ENCODE measurements at places on chromosomes 6 and 20.
A peak's percentile ranks its signal among the peaks of the same experiment; 100 is the strongest.

- DNase-seq: no peak
Observed at GRCh38 chr6:159684013-159684304, 9.1 kb downstream of the SOD2 start.

DNA sequence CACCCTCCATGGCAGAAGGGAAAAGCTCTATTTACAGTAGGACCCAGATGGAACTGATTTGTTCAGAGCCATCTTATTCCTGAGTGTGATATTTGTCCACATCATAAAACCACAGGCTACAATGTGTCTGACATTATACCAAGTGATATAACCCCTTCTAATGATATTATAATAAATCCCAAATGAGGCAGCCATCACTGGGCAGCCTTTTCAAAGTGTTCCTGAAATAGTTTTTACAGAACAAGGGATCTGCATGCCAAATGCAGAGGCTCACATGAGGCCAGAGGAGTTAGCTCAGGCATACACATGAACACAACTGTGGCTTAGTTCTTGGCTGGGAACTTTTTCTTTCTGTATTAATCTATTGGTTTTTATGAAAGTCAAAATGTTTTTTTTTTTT, 207.7 kb downstream of the MAFB start:
- DNase-seq: no peak

- DNase-seq: no peak
Observed at GRCh38 chr6:25911351-25911750, 19.1 kb downstream of the SLC17A2 start.

DNA sequence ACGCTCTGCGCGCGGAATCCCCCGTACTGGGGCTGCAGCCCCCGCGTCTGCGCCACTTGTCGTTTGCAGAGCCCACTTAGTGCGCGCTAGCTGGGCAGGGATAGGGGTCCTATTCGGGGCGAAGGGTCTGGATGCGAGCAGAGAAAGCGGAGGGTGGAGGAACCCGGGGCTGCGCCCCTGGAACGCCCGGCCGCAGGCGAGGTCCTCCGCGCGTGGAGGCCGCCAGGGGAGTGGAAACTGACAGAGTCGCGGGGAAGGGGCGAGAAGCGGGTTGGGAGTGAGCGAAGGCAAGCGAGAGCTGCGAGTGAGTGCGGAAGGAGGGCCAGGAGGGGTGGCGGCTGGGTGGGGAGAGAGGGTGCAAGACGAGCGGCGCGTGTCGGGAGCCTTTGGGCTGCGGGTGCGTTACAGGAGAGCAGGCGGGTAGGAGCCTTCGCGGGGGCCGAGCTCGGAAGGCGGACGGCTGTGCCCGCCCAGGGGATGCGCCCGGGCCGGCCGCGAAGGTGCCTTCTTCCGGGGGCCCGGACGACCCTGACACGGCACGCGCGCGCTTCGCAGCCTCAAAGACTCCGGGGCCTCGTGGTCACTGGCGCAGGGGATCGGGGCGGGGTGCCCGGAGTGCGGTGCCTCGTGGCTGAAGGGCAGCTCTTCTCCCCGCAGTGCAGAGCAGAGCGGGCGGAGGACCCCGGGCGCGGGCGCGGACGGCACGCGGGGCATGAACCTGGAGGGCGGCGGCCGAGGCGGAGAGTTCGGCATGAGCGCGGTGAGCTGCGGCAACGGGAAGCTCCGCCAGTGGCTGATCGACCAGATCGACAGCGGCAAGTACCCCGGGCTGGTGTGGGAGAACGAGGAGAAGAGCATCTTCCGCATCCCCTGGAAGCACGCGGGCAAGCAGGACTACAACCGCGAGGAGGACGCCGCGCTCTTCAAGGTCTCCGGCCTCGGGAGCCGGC, 1.2 kb downstream of the IRF4 start:
- DNase-seq: no peak

- DNase-seq: no peak
Observed at GRCh38 chr6:37776566-37776965, 43.0 kb upstream of the ZFAND3 start.

GRCh38 chr20:36435592-36436541, 105.5 kb upstream of the MYL9 start:
- peak; percentile 57 for DNase-seq

DNA sequence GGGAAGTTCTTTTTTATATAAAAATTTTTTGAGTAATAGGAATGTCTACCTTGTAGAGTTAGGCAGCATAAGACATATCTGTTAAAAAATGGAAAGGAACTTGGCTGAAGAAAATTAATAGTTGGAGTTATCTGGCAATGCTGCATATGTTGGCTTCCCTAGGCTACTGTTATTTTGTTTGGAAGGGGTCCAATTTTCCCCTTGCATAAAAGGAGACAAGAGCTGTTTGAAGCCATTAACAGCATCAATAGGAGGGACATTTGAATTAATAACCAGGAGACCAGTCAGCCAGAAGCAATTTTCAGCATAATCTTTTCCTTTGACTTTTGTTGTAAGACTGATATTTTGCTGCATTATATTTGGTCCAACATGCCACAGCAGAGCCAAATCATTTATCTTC, 80.9 kb upstream of the TAB2 start:
- no peak for DNase-seq

GRCh38 chr20:10733122-10733521, 59.3 kb upstream of the JAG1 start:
- no peak for DNase-seq

GRCh38 chr6:169508452-169508851, 193.4 kb downstream of the WDR27 start:
- DNase-seq: no peak

DNA sequence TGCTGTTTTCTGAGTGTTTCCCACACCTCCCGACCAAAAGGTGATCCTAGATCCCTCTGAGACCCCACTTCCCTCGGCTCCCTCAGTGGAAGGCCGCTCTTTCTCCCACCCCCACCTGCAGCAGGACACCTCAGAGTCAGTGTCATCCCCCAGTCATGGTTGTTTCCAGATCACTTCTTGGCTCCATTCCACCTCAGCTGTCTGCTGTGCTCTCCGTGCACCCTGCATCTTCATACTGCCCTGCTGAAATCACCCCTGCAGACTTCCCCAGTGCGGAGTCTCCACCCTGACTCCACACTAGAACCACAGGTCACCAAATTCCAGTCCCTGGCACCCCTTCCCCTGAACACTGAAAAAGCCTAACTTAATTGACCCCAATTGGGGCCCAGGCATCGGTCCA, 255.1 kb upstream of the CDYL start:
- no peak for DNase-seq

DNA sequence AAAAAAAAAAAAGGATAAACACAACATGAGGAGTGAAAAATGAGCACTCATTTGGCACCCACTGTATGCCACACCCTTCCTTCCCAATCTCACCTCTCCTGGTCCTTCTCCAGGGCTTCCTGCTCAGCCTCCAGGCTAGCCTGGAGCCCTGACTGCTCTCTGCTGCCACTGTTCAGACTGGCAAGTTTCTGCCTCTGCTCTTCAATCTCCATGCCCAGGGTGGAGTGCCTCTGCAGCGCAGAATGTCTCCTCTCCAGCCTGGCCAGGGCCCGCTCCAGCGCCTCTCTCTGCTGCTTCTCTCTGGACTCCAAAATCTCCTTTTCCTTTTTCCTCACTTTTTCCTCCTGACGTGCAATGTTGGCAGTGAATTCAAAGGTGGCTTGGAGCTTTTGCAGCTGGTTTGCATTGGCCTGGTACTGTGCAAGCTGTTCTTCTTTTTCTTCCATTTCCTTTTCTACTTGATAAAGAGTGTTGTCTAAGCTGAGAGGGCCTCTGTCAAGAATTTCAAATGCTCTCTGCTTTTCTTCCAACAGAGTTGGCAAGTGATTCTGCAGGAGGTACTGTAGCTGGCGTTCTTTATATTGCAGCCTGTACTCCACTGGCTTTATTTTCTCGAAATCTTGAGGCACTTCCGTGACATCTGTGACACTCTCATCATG, 194.4 kb downstream of the KIF16B start:
- no peak for DNase-seq

GRCh38 chr6:87059943-87060342, 35.0 kb downstream of the CGA start:
- no peak for DNase-seq

DNA sequence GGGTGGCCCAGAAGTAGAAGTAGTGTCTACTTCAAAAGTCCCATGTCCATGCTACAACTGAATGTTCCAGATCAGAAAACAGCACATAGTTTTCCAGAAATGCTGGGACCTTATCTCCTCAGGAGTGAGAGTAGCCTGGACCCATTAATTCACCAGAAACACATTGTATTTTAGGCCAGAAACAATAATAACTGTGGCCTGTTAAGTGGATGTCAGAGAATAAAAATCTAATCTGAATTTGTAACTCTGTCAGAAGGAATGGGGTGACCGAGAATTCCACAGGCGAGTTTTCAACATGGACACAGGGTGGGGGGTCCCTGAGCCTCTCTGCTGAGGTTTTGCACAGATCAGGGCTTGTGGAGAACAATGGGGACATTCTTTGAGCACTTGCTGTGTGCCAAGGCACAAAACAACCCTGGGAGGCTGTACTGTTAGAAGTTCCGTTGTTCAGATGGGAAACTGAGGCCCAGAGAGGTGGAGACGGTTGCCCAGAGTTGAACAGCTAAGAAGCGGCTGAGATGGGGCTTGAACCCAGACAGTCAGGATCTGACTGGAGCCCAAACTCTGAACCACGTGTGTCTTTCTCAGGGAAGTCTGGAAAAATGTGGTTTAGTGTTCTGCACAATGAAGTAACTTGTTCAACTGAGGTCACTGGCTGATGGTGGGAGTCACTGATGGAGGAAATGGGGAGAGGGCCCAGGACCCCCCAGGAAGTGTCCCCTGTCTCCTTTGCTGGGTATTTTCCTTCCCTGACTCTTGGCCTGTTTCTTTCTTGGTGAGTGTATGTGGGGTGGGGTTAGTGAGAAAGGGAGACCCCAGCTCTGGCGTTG, 44.2 kb downstream of the SNAI1 start:
- DNase-seq: no peak

DNA sequence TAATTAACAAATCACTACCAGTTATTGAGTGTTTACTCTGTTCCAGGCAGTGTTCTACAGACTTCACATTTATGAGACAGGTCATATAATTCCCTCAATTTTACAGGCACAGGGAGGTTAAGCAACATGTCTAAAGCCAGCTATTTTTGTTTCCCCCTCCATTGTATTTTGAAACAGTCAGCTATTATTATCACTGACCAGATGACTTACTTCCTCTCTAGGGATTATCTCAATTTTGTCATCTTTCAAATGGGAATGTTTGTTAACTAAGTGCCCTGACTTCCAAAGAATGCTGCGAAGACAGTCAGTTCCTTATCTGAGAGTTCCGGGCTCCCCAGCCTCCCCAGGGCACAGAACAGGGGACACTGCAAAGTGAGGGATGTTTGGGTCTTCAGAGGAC, 5.6 kb upstream of the CNPY3 start:
- DNase-seq: no peak

GRCh38 chr6:142796571-142796970, 148.4 kb downstream of the HIVEP2 start:
- no peak for DNase-seq

- no peak for DNase-seq
Observed at GRCh38 chr6:29502181-29502580, 14.4 kb upstream of the MAS1L start.

DNA sequence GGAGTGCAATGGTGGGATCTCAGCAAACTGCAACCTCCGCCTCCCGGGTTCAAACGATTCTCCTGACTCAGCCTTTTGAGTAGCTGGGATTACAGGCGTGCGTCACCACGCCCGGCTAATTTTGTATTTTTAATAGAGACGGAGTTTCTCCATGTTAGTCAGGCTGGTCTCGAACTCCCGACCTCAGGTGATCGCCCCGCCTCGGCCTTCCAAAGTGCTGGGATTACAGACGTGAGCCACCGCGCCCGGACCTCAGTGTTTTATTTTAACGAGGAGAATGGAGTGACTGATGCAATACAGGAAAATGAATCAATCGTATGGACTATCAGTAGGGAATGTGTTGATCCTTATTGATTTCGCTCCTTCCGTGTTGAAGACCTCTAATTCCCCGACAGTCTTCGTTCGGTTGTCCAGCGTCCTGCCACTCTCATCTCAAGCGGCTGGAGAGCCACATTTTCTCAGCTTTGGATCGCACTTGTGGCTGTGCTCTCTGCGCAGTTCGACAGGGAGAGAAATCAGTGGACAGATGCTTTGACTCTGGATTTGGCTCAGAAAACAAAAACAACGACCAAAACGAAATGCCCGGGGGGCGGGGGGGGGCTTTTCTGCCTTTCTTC, 166.2 kb downstream of the TRIM27 start:
- DNase-seq: no peak

- DNase-seq: no peak
Observed at GRCh38 chr20:52601295-52601971, 370.7 kb upstream of the TSHZ2 start.

Data from GM12891 (cell line).